Pulmonary artery endothelial cell (primary cell): ENCODE measurements at places on chromosomes 3 and 15. TPM values are rescaled to one million over a fixed set of nuclear protein-coding genes. Genes with fewer than 3 reads are reported as not detected.

DNA sequence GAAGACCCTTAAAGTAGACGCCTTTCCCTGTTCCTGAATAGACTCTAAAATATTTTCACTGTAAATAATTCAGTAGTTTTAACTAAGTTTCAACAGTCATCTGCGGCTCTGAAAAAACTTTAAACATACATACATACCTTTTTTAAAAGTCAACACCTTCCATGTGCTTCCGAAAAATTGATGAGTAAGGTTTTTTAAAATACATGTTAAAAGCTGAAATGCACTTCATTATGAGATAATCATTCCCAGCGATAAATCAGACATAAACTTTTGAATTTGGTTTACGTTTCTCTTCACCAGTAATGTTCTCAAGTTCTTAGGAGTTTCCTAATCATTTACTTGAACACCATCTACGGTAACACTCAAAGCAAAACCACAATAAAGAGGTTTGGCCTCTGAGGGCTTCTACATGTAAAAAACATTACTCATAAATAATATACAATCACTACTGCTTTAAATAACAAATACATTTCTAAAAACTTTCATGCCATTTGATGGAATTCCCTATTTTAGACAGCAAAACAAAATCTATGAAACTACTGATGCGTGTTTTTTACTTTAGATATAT is 403.5 kb downstream of the SHQ1 start:
- no peak for DNase-seq

- DNase-seq, result no peak
Observed at GRCh38 chr3:178754852-178755510, 218.7 kb downstream of the KCNMB2 start.

GRCh38 chr3:23900744-23901143 is 16.0 kb downstream of the NKIRAS1 start:
- DNase-seq, result no peak

DNA sequence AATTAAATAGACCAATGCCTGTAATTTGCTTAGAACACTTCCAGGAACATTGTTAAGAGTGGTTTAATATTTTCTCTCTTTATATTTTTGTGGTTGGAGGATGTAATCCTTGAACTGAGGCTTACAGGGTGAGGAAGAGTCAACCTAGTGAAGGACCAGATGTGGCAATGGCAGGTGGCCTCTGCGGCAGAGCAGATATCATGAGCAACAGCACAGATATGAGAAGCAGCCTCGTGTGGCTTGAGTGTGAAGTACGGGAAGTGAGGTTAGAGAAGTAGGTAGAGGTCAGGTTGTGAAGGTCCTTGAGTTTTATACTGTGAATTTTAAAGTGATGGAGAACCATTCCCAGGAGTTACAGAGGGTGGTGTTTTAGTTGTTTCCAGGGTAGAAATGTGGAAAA is 417.6 kb upstream of the SUCLG2 start:
- DNase-seq, result no peak

DNA sequence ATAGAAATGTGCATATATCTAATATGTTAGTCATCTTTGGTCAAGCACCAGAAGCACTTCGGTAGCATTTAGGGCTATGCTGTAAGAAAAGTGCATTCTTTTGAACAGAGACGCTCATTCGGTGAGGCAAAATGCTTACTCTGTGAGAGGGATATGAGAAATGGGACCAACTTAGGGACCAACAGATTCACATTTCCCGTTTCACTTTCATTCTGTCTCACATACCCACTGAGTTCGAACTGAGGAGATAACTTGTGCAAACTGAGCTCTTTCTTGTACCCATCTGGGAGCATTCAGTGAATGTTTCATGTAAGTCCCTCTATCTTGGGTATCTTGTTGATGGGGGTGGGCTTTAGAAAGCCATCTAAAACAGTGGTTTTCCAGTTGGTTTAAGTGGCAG is 135.3 kb downstream of the FEZF2 start:
- DNase-seq, result no peak

GRCh38 chr15:60784483-60785254 is 305.7 kb upstream of the ICE2 start:
- DNase-seq, result no peak

DNA sequence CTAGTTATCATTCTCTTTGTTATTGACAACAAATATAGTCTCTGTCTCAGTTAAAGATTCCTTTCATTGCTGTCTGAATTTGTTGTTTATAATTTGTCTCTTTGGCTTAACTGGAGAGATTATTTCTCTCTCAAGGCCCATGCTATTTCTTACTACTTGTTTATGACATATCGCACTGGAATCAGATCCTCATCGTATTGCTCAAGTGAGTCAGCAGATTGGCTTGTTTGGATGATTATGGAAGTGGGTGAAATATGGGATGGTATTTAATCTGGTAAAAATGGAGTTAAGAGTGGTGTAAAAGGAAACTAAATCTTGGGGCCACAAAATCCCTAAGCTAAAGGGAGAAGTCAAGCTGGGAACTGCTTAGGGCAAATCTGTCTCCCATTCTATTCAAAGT is 613.1 kb downstream of the SI start:
- DNase-seq, result no peak

- no peak for DNase-seq
Observed at GRCh38 chr3:42702982-42703694, 540 bp upstream of the HHATL start.

Gene TF
- 0.07 and 0.18 TPM in 2 replicates for total RNA-seq

Gene SIDT1
- total RNA-seq, result not detected in 2 replicates
